Amniotic stem cell (primary cell): ENCODE measurements at places on chromosomes 4 and X.

DNA sequence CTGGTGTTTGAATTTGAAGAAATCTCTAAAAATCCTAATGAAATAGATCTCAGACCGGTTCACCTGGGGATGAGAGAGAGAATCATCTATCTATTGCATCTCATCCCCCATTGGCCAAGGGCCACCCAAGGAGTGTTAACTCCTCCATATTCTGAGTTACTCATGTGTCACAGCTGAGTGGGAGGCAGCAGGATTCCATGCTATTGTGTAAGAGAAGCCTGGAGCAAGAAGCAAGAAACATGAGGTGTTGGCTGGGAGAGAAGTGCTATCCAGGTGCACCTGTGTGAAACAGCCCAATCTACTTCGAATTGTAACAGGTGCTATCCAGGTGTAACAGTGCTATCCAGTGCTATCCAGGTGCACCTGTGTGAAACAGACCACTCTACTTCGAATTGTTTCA lies 150.3 kb upstream of the MAOA start:
- DNase-seq, result no peak

- no peak for DNase-seq
Measured at GRCh38 chr4:73036123-73036522, 33.4 kb downstream of the COX18 start.

DNA sequence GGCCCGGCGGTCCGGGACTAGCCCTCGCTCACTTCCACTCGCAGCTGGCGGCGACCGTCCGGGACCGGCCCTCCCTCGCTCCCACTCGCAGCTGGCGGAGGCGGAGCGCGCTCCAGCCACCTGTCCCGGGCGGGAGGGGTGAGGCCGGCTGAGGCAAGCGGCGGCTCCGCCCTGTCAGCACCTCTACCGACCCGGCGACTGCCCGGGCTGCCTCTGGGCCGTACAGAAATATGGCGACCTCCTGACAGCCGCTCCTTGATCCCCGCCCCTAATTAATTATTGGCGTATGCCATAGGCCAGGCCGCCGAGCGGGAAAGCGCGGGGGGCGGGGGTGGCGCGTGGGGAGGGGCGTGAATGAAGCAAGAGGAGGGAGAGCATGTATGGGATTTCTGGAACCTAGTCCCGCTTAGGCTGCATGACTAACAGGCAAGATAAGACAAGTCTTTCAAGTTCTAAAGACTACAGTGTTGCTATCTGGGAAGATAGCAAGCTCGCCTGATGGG lies at the start of gene MORC4:
Gene MORC4, minus strand, starts transcription at position 200 of the 503 bp plus-strand sequence. CDS start 243 bp downstream, outside the sequence.
- peak; percentile 11 for DNase-seq

GRCh38 chr4:8540072-8540471 lies 40.1 kb upstream of the GPR78 start:
- DNase-seq, result no peak

GRCh38 chr4:142407596-142407995 lies 438.5 kb downstream of the INPP4B start:
- DNase-seq, result no peak
